ENCODE measurements at places on chromosomes 2 and 18. TPM values are rescaled to one million over a fixed set of nuclear protein-coding genes. Genes with fewer than 3 reads are reported as not detected.
A peak's percentile ranks its signal among the peaks of the same experiment; 100 is the strongest.

CFC1 gene
- total RNA-seq: not detected

C2orf15 gene
- total RNA-seq: 0.40 TPM

GRCh38 chr2:232852676-232853075, 17.4 kb upstream of the SNORC start:
- ATAC-seq: no peak

GRCh38 chr2:205496772-205497171, 185.5 kb upstream of the NRP2 start:
- peak; percentile 50 for ATAC-seq

DNA sequence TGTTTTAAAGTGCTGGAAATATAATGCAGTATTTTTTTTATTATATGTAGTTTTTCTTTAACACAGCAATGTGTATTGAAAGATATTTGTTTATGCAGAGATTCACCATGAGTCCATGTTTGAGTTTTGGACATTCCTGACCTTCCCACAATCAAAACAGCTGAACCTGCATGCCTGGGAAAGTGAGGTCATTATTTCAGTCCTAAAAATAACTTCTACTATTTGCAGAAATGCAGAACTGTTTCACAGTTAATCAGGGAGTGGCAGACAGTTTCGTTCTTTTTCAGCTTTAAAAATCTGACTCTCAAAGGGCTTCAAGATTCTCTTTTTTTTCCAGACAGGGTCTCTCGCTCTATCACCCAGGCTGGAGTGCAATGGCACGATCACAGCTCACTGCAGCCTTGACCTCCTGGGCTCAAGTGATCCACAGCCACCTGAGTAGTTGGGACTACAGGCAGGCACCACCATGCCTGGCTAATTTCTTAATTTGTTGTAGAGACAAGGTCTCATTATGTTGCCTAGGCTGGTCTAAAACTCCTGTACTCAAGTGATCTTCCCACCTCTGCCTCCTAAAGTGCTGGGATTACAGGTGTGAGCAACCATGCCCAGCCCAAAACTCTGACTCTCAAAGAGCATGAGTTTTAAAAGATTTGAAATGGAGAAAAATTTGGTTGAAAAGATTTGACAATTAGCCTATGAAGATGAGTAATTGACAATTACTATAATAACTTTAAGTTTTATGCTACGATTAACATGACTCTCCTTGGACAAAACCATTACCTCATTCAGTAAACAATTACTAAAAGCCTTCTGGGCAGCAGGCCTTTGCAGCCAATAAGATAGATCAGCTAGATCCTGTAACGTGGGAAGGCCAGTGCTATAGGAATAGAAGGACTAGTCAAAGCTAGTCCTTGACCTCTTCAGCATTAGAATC, 5.0 kb upstream of the MYL12B start:
- peak; percentile 48 for ATAC-seq

- no peak for ATAC-seq
Measured at GRCh38 chr2:185583058-185583816, 155.4 kb upstream of the FSIP2 start.
